Osteoblast (primary cell): ENCODE measurements at places on chromosomes 4 and X. TPM values are rescaled to one million over a fixed set of nuclear protein-coding genes. Genes with fewer than 3 reads are reported as not detected.

The POU3F4 gene
- not detected in 2 replicates for total RNA-seq

The HTR2C gene
- total RNA-seq: not detected in 2 replicates

The SYP gene
- 0.29 and 0.36 TPM in 2 replicates for total RNA-seq

The ATP8A1 gene
- total RNA-seq: 2.1 and 2.5 TPM in 2 replicates

The SHISA3 gene
- not detected in 2 replicates for total RNA-seq

The TMPRSS11F gene
- not detected in 2 replicates for total RNA-seq

The FAM184B gene
- under 0.01 TPM in 1 of 2 replicates, not detected in the other for total RNA-seq

The ANKRD37 gene
- 15.6 and 22.8 TPM in 2 replicates for total RNA-seq

The CYTL1 gene
- 0.36 and 15.3 TPM in 2 replicates for total RNA-seq

The CT83 gene
- not detected in 2 replicates for total RNA-seq

The CYLC1 gene
- total RNA-seq: not detected in 2 replicates

The PALLD gene
- total RNA-seq: 244 and 254 TPM in 2 replicates

The FGFRL1 gene
- 29.2 and 30.8 TPM in 2 replicates for total RNA-seq

The SPP1 gene
- 7.6 and 16.2 TPM in 2 replicates for total RNA-seq

DNA sequence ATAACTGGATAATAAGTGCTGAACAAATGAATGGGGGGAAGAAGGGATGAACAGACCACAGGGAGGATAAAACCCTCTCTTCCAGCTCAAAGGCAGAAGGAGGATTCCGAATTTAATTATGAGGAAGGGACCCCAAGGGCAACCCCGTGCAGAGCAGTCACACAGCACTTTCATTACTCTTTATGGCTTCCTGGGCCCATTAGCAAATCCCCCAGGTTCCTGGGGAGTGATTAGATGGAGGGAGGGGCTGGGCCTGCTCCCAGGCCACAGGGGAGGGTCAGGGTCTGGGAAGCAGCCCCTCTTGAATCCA lies 67.1 kb downstream of the PPP2R2C start:
- peaks cover 24% of the 10 kb centered on the region for H3K27me3 ChIP-seq
- peak; percentile 13 for DNase-seq
- H3K4me1 ChIP-seq: no peaks in the 10 kb centered on the region
- H3K4me3 ChIP-seq: no peak overlapping the region
- H3K36me3 ChIP-seq: no peaks in the 10 kb centered on the region

DNA sequence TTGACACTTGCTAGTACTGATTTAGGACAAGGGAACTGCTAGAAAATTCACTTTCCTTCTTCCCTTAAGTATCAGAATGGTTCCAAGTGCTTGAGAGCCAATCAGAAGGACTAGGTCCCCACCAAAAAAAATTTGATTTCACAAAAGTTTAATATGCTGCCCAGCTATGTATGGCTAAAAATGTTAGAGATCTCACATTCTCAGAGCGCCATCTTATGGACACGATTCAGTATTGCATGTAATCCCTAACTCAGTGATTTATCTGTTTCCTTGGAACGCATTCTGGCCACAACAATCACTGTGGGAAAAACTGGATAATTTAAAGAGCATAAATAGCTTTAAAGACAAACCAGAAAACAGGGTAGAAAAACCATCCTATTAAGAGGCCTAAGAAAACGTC lies 255.1 kb upstream of the GPC4 start:
- peak; percentile 72 for DNase-seq
- H3K4me1 ChIP-seq: no peaks in the 10 kb centered on the region
- no peaks in the 10 kb centered on the region for H3K27me3 ChIP-seq
- no peaks in the 10 kb centered on the region for H3K36me3 ChIP-seq
- no peak overlapping the region for H3K4me3 ChIP-seq

GRCh38 chrX:17590892-17591740 lies 146.2 kb upstream of the SCML1 start:
- H3K4me1 ChIP-seq: peaks cover 23% of the 10 kb centered on the region
- no peaks in the 10 kb centered on the region for H3K36me3 ChIP-seq
- H3K27me3 ChIP-seq: no peaks in the 10 kb centered on the region
- DNase-seq: no peak

- H3K4me1 ChIP-seq: peaks cover 7% of the 10 kb centered on the region
- peaks cover 5% of the 10 kb centered on the region for H3K27me3 ChIP-seq
- H3K36me3 ChIP-seq: no peaks in the 10 kb centered on the region
- no peak overlapping the region for H3K27ac ChIP-seq
Measured at GRCh38 chr4:15340332-15340731, 87.5 kb upstream of the C1QTNF7 start.

DNA sequence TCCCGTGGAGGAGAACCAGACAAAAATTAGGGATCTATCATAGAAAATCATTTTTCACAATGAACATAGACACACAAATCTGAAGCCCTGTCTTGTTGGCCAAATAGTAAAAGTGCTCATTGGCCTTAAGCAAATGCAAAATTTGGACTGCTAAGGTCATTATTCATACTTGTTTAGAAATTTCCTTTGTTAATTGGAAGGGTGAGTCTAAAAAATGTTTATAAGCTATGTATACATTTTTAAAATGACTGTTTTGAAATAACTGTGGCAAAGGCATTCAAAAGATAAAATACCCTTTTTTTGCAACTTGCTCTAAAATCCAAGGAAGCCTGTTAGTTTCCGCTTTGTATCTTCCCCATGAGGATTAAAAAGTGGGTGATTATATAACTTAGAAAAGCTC lies 195.0 kb downstream of the ZNF330 start:
- DNase-seq: no peak
- no peaks in the 10 kb centered on the region for H3K36me3 ChIP-seq
- no peaks in the 10 kb centered on the region for H3K27me3 ChIP-seq
- H3K4me3 ChIP-seq: no peak overlapping the region
- H3K4me1 ChIP-seq: peaks cover 24% of the 10 kb centered on the region

GRCh38 chr4:2794486-2795299 lies 1.8 kb downstream of the SH3BP2 start:
- peaks cover 5% of the 10 kb centered on the region for H3K36me3 ChIP-seq
- H3K27me3 ChIP-seq: no peaks in the 10 kb centered on the region
- H3K27ac ChIP-seq: peak overlapping the region; percentile 82
- H3K4me3 ChIP-seq: peak overlapping the region; percentile 75
- peaks cover 33% of the 10 kb centered on the region for H3K4me1 ChIP-seq

DNA sequence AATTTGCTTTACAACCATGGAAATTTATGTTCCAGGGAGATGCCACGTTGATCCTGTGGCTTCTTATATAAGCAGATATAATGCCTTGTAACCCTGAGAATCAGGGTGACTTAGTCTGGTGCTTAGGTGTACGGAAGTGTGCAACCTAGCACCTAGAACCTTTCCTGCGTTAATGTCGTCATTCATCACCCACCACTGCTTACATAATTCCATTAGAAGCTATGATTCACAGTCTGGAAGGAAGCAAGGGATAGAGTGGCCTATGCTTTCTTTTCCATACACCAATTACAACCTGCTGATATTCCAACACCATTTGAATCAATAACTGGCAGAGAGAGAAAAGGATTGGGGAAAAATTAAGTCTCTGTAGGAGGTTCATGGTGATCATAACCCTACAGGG lies 17.3 kb upstream of the CXCL8 start:
- peaks cover 45% of the 10 kb centered on the region for H3K4me1 ChIP-seq
- no peak overlapping the region for H3K4me3 ChIP-seq
- H3K27me3 ChIP-seq: no peaks in the 10 kb centered on the region
- H3K36me3 ChIP-seq: no peaks in the 10 kb centered on the region
- no peak for DNase-seq

GRCh38 chr4:139175646-139176301 lies 1.2 kb downstream of the ELF2 start:
- H3K27ac ChIP-seq: peak overlapping the region; percentile 44
- H3K36me3 ChIP-seq: no peaks in the 10 kb centered on the region
- peak overlapping the region; percentile 90 for H3K4me3 ChIP-seq

- no peaks in the 10 kb centered on the region for H3K27me3 ChIP-seq
- DNase-seq: no peak
- H3K27ac ChIP-seq: no peak overlapping the region
- no peaks in the 10 kb centered on the region for H3K36me3 ChIP-seq
Measured at GRCh38 chr4:146275370-146275769, 61.0 kb downstream of the REELD1 start.

- H3K4me3 ChIP-seq: no peak overlapping the region
- peaks cover 10% of the 10 kb centered on the region for H3K4me1 ChIP-seq
- DNase-seq: no peak
- no peaks in the 10 kb centered on the region for H3K36me3 ChIP-seq
Measured at GRCh38 chr4:102710986-102711385, 49.8 kb downstream of the MANBA start.

- H3K4me1 ChIP-seq: peaks cover 44% of the 10 kb centered on the region
- no peak for DNase-seq
- H3K27me3 ChIP-seq: peaks cover 3% of the 10 kb centered on the region
- no peak overlapping the region for H3K4me3 ChIP-seq
Measured at GRCh38 chrX:68942104-68942503, 113.3 kb downstream of the EFNB1 start.

- peaks cover 9% of the 10 kb centered on the region for H3K4me1 ChIP-seq
- DNase-seq: no peak
- H3K27ac ChIP-seq: peak overlapping the region; percentile 34
- H3K4me3 ChIP-seq: no peak overlapping the region
Measured at GRCh38 chr4:1880332-1880731, 9.1 kb downstream of the NSD2 start.

DNA sequence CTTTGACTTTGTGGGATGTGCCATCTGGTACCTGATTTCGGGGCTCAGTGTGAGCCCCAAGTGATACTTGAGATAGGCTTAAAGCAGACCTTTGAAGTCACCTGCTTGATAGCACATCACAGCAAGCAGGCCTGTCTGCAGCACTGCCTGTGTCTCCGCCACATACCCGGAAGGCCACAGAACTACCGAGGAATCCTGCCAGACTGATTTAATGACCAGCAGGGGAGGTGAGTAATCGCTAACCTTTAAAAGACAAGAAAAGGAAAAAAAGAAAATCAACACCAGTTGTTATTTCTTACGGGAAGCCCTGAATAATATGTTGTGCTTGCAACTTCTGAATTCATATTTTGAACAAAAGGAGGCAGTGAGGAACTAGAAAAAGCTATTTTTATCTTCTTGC lies 6.8 kb downstream of the PTCHD1 start:
- H3K4me1 ChIP-seq: no peaks in the 10 kb centered on the region
- peak; percentile 26 for DNase-seq
- H3K27ac ChIP-seq: no peak overlapping the region
- no peaks in the 10 kb centered on the region for H3K36me3 ChIP-seq
- no peak overlapping the region for H3K4me3 ChIP-seq

GRCh38 chr4:155530290-155530689 lies 136.4 kb upstream of the GUCY1A1 start:
- no peaks in the 10 kb centered on the region for H3K27me3 ChIP-seq
- H3K4me1 ChIP-seq: no peaks in the 10 kb centered on the region
- DNase-seq: no peak
- no peak overlapping the region for H3K27ac ChIP-seq
- H3K4me3 ChIP-seq: no peak overlapping the region

DNA sequence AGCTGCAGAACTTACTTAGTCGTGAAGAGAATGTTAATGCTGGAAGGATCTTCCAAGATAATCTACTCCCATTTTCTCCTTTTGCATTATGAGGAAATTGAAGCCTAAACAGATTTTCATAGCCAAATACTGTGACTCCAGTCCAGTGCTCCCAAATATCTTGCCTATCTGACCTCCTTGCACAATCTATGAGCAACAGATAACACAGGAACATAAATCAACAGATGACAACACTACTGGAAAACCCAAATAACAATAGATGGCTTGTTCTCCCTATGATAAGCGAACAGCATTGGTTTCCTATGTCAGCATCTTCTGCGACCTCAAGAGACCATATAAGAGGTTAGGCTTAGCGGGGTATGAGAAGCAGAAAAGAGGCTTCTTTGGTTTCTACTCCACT lies 88.0 kb downstream of the CORIN start:
- H3K4me1 ChIP-seq: no peaks in the 10 kb centered on the region
- no peak overlapping the region for H3K4me3 ChIP-seq
- no peaks in the 10 kb centered on the region for H3K36me3 ChIP-seq
- DNase-seq: no peak
- no peak overlapping the region for H3K27ac ChIP-seq
- no peaks in the 10 kb centered on the region for H3K27me3 ChIP-seq

DNA sequence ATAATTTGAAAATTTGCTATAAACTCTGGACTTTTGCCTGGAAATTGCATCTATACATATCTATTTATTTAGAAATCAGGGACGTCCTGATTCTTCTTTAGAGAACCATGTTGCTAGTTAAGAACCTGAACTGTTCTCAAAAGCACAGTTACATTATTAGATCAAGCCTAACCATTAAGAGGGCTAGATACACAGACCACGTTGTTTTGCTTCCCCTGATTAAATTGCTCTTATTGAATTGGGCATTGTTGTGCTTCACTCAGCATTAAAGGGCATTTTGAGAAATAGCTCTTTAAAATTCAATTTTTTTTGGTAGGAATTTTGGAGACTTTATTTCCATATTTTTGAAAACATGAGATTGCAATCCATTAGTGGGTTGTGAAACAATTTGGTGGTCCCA lies 44.4 kb downstream of the FIP1L1 start:
- no peak overlapping the region for H3K4me3 ChIP-seq
- DNase-seq: no peak
- H3K27me3 ChIP-seq: no peaks in the 10 kb centered on the region
- no peaks in the 10 kb centered on the region for H3K4me1 ChIP-seq
- H3K27ac ChIP-seq: no peak overlapping the region

- no peak for DNase-seq
- H3K27me3 ChIP-seq: peaks cover 13% of the 10 kb centered on the region
- no peaks in the 10 kb centered on the region for H3K36me3 ChIP-seq
- peaks cover 5% of the 10 kb centered on the region for H3K4me1 ChIP-seq
- H3K4me3 ChIP-seq: no peak overlapping the region
Measured at GRCh38 chrX:45527834-45528233, 327.2 kb upstream of the DIPK2B start.

DNA sequence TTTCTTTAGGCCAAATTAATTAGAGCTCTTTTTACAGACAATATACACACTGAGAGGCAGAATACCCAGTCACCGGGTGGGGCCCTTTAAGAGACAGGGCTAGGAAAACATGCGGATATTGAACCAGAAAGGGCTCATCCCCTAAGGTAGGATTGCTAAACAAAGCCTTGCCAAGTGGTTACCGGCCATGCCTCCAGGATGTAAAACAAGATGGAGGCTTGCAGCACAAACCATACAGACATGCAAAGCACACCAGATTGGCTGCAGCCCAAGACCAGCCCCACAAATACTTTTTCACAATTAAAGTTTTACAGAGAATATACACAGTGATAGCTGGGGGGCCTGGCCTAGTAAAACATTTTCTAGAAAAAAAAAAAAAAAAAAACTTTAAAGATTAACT lies 210.0 kb downstream of the KLHL4 start:
- DNase-seq: no peak
- no peak overlapping the region for H3K4me3 ChIP-seq
- H3K36me3 ChIP-seq: no peaks in the 10 kb centered on the region
